ENCODE measurements at places on chromosomes 1 and 21.

GRCh38 chr1:46130606-46131005 is 1.8 kb downstream of the PIK3R3 start:
- no peak for DNase-seq

GRCh38 chr21:37281993-37282392 is 14.9 kb upstream of the VPS26C start:
- no peak for DNase-seq

DNA sequence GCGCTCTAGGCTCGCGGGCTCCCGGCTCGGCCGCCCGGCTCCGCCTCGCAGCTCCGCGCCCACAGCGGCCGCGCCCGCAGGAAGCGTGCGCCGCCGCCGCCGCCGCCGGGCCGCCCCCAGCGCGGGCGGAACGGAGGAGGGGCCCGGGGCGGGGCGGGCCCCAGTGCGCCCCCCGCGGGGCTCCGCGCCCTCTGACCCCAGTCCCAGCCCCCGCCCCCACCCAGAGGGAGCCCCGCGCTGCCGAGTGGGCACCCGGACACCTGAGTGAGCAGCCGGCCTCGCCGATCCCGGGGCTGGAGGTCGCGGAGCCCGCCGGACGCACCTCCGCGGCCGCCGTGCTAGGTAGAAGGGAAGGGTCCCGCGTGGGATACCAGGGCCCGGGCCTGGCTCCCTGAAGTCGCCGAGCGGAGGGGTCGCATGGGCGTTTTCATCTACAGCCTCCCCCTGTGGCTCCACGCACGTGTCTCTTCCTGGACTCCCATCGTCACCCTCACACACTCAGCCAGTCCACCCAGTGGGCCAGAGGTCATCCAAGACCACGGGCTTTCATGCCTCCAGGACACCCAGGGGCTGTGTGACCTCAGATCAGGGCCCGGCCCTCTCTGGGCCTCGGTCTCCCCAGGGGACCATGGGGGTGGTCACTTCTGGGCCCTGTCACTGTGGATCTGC is at the start of gene SDC3:
TSS of gene SDC3 (minus strand) at position 63 of the 669 bp plus-strand sequence. CDS start 172 bp downstream, outside the sequence.
- DNase-seq = no peak

DNA sequence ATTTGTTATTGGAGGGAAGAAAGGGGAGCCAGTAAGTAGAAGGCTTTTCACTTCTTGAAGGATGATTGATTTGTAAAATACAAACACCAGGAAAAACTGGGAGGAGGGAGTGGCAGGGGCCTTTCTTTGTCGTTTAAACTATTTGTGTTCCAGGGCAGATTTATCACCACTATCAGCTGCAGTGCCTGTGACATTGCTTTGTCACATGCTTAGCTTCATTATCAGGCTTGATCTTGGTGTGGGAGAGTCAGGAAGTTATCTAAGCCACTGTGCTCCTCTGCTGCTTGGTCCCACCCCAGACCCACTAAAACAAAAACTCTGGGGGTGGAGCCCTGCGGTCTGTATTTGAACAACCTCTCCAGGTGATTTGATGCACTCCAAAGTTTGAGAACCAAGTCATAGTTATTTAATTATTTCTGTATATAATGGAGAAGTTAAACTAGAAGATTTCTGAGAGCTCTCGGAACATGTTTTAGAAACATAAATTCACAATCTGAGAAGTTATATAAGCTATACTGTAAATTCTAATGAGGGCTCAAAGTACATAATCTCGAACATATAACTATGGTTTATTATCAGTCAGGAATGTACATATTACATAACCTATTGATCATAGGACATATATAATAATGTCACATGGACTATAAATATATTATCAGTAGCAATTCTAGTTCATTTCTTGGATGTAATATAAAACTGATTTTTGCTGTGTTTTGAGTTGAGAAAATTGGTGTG is 87.9 kb downstream of the CDC14A start:
- DNase-seq = peak; percentile 55

DNA sequence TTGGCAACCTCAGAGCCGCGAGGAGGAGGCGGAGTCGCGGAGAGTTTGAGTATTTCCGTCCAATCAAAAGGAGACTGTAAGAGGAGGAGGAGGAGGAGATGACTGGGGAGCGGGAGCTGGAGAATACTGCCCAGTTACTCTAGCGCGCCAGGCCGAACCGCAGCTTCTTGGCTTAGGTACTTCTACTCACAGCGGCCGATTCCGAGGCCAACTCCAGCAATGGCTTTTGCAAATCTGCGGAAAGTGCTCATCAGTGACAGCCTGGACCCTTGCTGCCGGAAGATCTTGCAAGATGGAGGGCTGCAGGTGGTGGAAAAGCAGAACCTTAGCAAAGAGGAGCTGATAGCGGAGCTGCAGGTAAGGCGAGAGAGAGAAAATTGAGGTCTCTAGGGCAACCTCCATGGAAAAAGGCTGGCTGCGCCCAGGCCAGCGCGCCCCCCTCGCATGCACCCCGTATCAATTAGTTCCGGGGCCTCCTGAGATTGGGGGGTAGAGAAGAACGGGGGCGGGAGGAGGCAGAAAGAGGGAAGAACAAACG is at the start of gene PHGDH:
TSS of gene PHGDH (plus strand) at position 131 of the 538 bp plus-strand sequence. CDS start at position 220, 89 bp downstream.
- peak; percentile 4 for DNase-seq

- no peak for DNase-seq
Observed at GRCh38 chr1:17907999-17908398, 152.9 kb downstream of the ACTL8 start.

GRCh38 chr1:62426237-62426636 is 10.6 kb upstream of the USP1 start:
- no peak for DNase-seq

GRCh38 chr21:44702111-44702972 is 5.4 kb downstream of the KRTAP10-12 start:
- DNase-seq = no peak

DNA sequence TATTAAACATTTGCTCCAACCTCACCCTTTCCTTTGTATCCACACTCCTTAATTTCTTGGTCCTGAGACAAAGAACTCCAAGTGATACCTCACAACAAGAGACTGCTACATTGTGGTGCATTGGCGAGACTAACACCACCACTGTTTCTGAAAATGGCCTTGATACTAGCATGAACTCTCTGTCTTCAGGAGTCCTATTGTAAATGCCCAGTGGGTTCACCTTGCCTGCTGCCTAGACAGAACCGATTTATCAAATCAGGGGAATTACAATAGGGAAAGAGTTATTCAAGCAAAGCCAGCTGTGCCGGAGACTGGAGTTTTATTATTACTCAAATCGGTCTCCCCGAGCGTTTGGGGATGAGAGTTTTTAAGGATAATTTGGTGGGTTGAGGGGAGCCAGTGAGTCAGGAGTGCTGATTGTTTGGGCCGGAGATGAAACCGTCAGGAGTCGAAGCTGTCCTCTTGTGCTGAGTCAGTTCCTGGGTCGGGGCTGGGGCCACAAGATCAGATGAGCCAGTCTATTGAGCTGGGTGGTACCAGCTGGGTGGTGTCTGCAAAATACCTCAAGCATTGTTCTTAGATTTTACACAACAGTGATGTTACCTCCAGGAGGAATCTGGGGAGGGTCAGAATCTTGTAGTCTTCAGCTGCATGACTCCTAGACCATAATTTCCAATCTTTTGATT is 83.1 kb downstream of the DESI2 start:
- DNase-seq = no peak

DNA sequence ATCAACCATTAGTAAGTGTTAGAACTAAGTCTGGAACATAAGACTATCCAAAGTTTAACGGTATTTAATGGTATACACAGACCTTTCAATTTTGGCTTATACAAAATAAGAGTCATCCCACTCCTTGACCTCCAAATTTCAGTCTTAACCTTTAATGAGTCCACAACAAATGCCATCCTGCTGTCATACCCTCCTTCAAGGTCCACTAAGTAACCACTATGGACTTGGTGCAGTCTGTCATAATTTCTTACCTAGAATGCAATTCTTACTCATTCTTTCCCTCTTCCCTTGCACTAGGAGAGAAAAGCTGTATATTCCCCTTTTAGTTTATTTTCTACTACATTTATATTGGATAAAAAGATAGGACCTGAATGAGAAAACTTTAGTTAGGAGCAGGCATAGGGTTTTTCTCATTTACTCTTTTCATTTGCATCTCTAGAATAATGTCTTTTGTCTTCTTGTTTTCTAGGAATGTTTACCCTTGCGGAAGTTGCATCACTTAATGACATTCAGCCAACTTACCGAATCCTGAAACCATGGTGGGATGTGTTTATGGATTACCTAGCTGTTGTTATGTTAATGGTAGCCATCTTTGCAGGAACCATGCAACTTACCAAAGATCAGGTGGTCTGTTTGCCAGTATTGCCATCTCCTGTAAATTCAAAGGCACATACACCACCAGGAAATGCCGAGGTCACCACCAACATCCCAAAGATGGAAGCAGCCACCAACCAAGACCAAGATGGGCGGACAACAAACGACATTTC is 62.1 kb upstream of the ZNF326 start:
- DNase-seq = no peak

DNA sequence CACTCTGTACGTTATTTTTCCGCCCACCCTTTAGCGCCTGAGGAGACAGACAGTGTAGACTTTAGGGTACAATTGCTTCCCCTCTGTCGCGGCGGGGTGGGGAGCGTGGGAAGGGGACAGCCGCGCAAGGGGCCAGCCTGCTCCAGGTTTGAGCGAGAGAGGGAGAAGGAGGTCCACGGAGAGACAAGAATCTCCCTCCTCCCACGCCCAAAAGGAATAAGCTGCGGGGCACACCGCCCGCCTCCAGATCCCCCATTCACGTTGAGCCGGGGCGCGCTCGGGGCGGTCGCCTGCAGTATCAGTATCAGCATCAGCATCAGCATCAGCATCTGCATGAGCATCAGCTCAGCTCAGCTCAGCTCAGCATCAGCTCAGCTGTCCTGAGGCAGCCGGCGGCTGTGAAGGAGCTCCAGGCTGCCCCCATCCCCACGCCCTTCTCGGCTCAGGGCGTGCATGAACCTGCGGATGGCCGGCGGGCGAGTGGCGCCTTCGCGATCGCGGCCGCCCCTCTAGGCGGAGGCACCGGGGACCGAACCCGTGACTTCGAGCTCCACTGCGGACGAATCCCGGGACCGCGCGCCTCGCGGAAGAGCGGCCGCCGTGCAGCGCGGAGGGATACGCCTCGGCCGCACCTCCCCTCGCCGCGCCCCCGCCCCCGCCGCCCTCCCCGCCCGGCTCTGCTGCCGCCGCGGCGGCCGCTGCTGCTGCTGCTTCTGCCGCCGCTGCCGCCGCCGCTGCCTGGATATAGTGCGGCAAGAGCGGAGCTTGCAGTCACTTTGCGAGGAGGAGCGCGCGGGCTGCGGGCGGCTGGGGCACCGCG is at the start of gene NCAM2:
TSS of gene NCAM2 (plus strand) at position 774 of the 820 bp plus-strand sequence.
- DNase-seq = no peak

DNA sequence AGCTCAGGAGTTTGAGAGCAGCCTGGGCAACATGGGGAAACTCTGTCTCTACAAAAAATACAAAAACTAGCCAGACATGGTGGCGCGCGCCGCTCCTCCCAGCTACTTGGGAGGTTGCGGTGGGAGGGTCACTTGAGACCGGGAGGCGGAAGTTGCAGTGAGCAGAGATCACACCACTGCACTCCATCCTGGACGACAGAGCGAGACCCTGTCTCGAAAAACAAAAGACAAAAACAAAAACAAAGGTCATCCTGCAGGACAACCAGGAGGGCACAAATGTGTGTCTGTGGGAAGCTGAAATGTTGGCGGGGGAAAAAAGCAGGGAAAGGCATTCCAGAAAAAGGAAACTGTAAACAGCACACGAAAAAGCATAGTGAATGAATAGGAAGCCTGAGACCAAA is 104.1 kb upstream of the HNRNPU start:
- DNase-seq = no peak

DNA sequence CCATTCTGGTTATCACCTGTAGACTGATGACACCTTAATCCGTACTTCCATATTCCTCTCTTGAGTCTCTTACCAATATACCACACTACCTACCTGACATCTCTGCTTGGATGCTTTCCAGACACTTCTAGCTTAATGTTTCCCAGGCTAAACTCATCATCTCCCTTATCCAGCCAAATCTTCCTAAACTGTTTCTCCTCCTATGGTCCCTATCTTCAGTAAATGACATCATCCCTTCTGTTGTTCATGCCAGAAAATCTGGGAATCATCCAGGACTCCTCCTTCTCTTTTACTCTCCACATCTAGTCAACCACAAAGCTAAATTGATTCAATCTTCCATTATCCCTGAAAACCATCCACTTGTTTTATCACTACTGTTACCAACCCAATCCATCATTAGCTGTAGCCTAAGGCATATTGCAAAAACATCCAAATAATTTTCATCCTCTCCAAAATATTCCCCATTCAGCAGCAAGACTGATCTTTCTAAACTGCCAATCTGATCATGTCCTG is 464.1 kb upstream of the BEND5 start:
- no peak for DNase-seq

GRCh38 chr1:203799157-203799556 is 3.7 kb downstream of the ZBED6 start:
- no peak for DNase-seq

- DNase-seq = no peak
Observed at GRCh38 chr1:203828503-203828902, 32.9 kb upstream of the SNRPE start.

GRCh38 chr21:46317710-46318463 is 5.8 kb downstream of the C21orf58 start:
- DNase-seq = no peak

- DNase-seq = no peak
Observed at GRCh38 chr1:2353551-2354438, 37.6 kb downstream of the MORN1 start.

DNA sequence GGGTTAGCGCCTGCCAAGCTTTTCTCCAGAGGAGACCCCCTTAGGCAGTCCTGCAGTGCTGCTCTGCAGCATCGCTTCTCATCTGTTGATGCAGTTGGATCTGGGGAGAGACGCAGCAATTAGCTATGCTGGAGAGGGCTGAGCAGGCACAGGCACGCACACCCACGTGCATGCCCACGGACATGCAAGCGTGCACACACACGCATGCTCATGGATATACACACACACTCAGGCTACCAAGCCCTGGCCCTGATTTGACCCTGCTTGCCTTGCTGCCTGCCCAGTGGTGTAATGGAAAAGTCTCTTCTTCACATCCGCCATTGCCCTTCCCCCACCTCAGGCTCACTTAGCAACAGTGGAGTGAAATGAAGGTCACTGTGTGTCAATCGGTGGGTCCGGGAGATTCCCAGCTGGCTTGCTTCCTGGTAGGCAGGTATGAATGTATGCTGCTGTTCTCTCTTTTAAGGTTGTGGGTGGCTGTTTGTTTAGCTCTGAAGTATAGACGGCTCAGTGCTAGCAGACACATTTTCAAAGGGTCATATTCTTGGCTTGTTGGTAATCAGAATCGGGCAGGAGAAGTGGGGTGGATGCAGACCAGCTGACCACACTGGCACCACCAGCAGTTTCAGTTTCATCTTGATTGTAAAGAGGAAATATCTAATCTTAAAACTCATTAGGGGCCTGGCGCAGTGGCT is 9.5 kb downstream of the ATP1B1 start:
- no peak for DNase-seq

DNA sequence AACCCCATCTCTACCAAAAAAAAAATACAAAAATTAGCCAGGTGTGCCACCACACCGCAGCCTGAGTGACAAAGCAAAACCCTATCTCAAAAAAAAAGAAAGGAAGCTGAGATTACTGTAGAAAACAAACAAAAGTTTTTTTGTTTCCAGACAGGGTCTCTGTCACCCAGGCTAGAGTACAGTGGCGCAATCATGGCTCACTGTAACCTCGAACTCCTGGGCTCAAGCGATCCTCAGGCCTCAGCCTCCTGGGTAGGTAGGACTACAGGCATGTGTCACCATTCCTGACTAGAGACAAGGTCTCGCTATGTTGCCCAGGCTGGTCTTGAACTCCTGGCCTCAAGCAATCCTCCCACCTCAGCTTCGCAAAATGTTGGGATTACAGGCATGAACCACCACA is 2.8 kb upstream of the PYGO2 start:
- DNase-seq = no peak

Measured in stimulated activated CD8-positive, alpha-beta memory T cell treated with anti-CD3 and anti-CD28 coated beads, Interleukin-12 subunit alpha, Interleukin-12 subunit beta, amount 100 ng/mL, for 1 hour (primary cell).